Calu3 (cell line): ENCODE measurements at places on chromosomes 12 and 14. TPM values are rescaled to one million over a fixed set of nuclear protein-coding genes. Genes with fewer than 3 reads are reported as not detected.

GRCh38 chr14:91400696-91401095 is 16.9 kb downstream of the CCDC88C start:
- DNase-seq, result no peak

DNA sequence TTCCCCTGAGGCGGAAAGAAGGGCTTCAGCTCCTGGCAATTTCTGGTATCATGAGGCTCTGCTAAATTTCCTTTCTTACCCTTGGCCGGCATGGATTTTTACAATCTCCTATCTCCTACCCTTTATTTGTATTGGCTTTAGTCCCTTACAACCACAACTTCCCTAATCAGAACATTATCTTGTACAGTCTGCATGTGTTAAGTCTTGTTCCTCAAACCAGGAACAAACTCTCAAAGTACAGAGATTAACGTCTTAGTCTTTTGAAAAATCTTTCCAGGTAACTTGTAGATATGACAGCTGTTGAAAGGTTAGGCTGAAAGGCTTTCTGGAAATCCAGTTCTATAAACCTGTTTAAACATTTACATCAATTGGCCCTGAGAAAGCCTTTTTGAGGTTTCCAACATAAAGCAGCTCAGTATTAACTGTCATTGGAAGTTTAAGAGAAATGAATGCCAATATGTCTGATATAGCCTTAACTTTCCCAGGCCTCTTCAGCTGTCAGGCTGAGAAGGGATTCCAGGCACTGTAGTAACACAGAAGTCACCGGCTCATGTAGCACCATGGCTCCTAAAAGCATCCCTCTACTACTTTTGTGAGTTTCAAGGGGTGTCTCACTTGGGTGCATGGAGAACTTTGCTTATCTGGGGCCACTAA is 360.5 kb downstream of the FUT8 start:
- DNase-seq, result no peak

DNA sequence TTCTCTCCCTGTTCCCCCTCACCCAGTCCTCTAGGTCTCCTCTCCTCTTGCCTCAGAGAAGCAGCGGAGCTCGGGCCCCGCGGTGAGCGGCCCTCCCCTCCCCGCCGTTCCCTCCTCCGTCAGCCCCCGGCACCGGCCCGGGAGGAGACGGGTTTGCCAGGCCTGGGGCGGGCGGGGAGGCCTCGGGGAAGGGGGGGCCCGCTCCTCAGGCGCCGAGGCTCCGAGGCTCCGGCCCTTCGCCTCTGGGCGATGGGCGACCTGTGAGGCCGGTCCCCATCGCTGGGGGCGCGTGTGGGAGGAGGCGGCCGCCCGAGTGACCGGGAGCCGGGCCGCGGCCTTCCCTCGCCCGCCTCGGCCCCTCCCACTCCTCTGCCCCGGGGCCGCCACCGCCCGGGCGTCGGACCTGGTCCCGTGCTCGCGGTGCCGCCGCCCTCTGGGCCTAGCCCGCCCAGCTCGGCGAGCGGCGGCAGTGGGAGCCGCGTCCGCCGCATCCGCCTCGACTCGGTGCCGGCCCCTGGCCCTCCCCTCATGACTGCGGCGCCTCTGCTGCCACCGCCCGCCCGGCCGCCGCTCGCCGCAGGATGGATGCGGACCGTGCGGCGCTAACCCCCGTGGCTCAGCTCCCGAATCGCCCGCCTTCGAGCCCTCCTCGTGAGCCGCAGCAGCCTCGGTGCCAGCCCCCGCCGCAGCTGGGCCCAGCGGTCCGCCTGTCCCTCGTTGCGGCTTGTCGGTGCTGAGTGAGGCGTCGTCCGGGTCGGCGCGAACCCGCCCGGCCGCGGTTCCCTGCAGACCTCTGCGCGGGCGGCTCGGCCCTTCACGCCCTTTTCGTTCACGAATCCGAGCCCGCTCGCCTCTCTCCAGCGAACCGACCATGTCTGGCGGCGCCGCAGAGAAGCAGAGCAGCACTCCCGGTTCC is 574 bp downstream of the WNK1 start:
- peak; percentile 78 for DNase-seq

Gene PGF
- 1.2 and 2.1 TPM in 2 replicates for total RNA-seq

Gene GARIN6
- total RNA-seq, result not detected in 2 replicates
